Spinal cord (tissue), 10 donors: ENCODE measurements at places on chromosomes 12 and 14.

GRCh38 chr12:46430340-46430948, 57.9 kb upstream of the SLC38A2 start:
- no peaks in the 10 kb centered on the region for H3K27me3 ChIP-seq
- H3K27ac ChIP-seq, result no peak overlapping the region
- H3K4me3 ChIP-seq, result no peak overlapping the region
- no peak for DNase-seq
- no peaks in the 10 kb centered on the region for H3K36me3 ChIP-seq

DNA sequence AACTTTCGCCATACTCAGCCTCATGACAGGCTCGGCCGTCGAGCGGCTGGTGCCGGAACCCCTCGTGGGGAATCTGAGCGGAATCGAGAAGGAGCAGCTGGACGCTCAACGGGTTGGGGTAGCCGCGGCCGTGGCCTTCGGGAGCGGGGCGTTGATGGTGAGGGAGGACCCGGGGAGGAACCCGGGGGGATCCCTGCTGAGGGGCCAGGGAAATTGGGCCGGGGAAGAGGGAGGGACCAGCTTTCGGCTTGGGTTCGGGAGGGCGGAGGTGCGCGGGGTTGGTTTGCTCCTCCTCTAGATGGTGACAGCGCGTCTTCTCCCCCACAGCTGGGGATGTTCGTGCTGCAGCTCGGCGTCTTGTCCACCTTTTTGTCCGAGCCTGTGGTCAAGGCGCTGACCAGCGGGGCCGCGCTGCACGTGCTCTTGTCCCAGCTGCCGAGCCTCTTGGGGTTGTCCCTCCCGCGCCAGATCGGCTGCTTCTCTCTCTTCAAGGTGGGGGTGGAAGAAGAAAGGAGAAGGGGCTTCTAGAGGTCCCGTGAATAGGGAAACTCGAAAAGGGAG, 9.8 kb downstream of the ARHGEF25 start:
- H3K36me3 ChIP-seq, result peaks cover 20% of the 10 kb centered on the region
- H3K27me3 ChIP-seq, result peaks cover 59% of the 10 kb centered on the region
- peak overlapping the region; percentile 50 for H3K4me3 ChIP-seq

DNA sequence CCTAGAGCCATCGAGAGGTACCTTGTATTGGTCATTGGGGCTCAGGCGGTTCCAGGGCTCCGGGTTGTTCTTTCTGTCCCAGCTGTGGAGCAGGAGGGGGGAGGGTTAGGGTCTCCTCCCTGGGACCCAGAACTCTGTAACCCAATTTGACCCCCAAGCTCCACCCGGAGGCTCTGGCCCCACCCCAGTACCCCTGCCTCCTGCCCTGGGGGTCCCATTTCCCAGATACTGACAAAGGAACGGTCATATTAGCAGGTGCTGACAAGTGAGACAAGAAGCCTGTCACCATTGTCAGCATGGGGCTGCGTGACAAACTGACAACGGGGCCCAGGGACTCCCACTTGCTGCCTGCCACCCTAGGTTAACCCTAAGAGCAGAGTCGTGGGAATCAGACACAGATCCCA, 6.2 kb downstream of the SHMT2 start:
- peaks cover 52% of the 10 kb centered on the region for H3K36me3 ChIP-seq
- peaks cover 55% of the 10 kb centered on the region for H3K27me3 ChIP-seq
- DNase-seq, result peak; percentile 14
- H3K4me3 ChIP-seq, result no peak overlapping the region

DNA sequence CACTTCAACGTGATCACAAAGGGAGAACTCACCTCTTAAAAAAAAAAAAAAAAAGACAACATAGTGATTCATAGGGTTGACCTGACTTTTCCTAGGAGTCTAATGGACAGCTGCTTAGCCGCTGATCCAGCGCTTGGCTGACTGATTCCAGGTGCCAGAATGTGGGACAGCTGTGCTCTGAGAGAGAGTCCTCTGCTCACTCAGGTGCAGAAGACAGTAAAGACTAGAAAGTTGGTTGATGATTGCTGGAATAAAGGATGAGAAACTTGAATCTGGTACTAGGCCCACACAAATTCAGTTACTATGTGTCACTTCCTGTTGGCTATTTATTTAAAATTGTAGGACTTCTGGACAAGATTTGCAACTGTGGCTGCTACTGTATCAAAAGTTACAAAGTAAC, 229.4 kb downstream of the CHST11 start:
- DNase-seq, result no peak
- H3K27ac ChIP-seq, result no peak overlapping the region
- H3K4me1 ChIP-seq, result no peaks in the 10 kb centered on the region
- H3K27me3 ChIP-seq, result no peaks in the 10 kb centered on the region
- H3K36me3 ChIP-seq, result no peaks in the 10 kb centered on the region

GRCh38 chr12:106957583-106957982, 1.9 kb downstream of the TMEM263 start:
- DNase-seq, result no peak
- no peaks in the 10 kb centered on the region for H3K27me3 ChIP-seq
- peaks cover 11% of the 10 kb centered on the region for H3K4me1 ChIP-seq
- no peaks in the 10 kb centered on the region for H3K36me3 ChIP-seq
- H3K27ac ChIP-seq, result no peak overlapping the region

DNA sequence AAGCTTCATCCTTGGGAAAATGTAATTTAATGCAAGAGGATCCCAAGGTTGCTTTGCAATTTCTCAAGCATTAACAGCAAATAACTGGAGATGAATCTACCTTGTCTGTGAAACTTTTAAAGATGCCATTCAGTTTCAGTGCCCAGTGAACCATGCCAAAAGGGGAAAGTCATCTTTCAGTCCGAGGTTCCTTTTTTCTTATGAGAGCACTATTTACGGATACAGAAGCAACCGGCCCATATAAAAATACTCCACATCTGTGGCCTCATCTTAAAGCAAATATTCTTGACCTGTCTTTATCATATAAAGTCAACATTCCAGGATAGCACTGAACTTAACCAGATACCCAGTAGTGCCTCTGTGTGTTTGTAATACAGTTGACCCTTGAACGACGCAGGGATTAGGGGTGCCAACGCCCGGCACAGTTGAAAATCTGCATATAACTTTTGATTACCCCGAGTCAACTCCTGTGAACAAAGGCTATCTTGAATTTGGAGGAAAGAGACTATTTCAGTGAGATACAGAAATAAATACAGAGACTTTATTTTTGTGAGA, 209.4 kb downstream of the PCNX1 start:
- no peaks in the 10 kb centered on the region for H3K4me1 ChIP-seq
- H3K27me3 ChIP-seq, result no peaks in the 10 kb centered on the region
- no peak overlapping the region for H3K4me3 ChIP-seq
- H3K36me3 ChIP-seq, result peaks cover 2% of the 10 kb centered on the region
- no peak overlapping the region for H3K27ac ChIP-seq

DNA sequence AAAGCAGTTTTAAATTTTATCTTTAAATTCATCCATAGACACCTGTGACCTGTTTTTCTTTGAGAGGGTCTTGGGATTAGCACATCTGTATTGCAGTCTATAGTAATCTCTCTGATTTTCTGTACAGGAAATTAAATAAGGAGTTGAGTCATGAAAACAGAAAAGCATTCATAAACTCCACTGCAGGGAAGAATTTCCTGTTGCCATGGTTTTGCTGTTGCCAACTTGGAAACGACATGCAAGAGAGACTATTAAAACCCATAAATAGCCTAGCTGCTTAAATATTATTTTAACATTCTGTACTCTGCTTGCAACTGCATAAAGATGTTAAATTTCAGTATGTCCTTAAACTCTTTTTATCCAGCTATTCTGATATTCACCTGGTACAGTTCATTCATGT, 281.0 kb upstream of the RGS6 start:
- no peaks in the 10 kb centered on the region for H3K36me3 ChIP-seq
- peak overlapping the region; percentile 15 for H3K27ac ChIP-seq
- no peaks in the 10 kb centered on the region for H3K4me1 ChIP-seq
- peak; percentile 78 for DNase-seq

- H3K4me3 ChIP-seq, result no peak overlapping the region
- DNase-seq, result no peak
- no peaks in the 10 kb centered on the region for H3K27me3 ChIP-seq
- H3K4me1 ChIP-seq, result peaks cover 76% of the 10 kb centered on the region
Measured at GRCh38 chr12:120259418-120260202, 5.9 kb downstream of the PXN start.

DNA sequence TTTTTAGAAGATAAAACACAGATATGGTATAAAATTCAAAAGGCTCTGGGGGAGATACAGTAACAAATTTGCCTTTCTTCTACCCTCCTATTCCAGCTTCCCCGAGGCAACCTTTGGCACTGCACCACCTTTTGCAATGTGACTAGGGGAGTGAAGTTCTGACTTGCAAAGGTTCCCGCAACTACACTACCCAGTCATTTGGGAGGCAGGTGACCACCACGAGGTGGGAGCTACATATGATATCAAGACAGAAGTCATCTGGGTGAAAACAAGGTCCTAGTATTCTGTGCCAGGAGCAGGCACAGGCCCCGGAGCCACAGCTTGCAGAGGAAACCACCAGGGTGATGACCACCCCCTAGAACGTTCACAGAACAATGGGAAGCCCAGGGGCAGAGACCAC, 141.5 kb downstream of the TTC7B start:
- peaks cover 29% of the 10 kb centered on the region for H3K36me3 ChIP-seq
- H3K27me3 ChIP-seq, result no peaks in the 10 kb centered on the region
- no peak overlapping the region for H3K4me3 ChIP-seq

DNA sequence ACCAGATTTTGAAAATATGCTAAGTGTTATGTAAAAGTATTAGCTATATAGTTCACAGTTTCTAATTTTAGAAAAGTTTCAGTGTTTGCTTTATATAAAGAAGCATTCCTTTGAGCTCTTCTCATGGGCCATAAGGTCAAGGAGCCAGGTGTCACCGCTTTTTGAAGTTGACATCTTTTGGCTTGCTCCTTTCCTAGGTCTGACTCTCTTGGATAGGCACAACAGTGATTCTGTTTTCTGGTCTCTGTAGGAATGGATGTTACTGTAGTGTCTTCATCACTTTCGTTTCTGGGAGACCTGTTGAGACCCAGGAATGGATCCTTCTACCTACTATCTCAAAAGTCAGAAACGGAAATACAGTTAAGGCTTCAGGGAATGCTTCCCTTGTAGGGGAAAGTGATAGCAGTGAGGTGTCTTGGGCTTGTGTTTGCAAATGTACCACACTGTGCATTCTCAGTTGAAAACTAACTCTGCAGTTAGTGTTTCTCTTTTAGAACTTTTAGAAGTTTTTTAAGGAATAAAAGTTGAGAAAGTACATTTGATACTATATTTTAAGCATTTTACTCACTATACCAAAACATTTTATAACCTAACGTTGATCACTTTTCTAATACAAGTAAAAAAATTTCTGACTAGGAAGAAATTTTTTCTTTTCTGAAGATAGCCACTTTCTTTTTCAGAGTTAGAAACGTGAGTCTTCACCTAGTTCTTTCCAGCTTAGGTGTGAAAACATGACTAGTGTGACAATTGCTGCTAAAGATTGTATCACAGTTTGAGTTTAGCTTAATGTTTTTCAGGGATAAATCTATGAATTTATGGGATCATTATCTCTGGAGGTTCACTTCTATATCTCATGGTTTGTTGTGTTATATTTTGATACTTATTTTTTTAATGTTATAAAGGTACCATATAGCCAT, 20.8 kb downstream of the VRK1 start:
- no peak overlapping the region for H3K4me3 ChIP-seq
- H3K27ac ChIP-seq, result no peak overlapping the region
- H3K4me1 ChIP-seq, result no peaks in the 10 kb centered on the region
- H3K27me3 ChIP-seq, result no peaks in the 10 kb centered on the region
- no peak for DNase-seq

DNA sequence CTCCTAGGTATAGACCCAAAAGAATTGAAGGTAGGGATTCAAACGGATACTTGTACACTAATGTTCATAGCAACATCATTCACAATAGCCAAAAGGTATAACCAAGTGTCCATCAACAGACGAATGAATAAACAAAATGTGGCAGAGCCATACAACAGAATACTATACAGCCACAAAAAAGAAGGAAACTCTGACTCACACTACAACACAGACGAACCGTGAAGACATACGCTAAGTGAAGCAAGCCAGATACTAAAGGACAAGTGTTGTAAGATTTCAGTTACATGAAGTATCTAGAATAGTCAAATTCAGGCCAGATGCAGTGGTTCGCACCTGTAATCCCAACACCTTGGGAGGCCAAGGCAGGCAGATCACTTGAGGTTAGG, 19.1 kb downstream of the CAMKK2 start:
- DNase-seq, result no peak
- no peak overlapping the region for H3K4me3 ChIP-seq
- H3K27me3 ChIP-seq, result no peaks in the 10 kb centered on the region
- no peak overlapping the region for H3K27ac ChIP-seq
- peaks cover 24% of the 10 kb centered on the region for H3K36me3 ChIP-seq
- H3K4me1 ChIP-seq, result peaks cover 14% of the 10 kb centered on the region

GRCh38 chr12:53049571-53050318, at the start of gene TNS2:
TNS2 (plus strand) TSS chr12:53050065; CDS start chr12:53050186, 121 bp downstream.
- H3K27ac ChIP-seq, result peak within 1 kb of the TSS; percentile 96
- peaks cover 26% of the 10 kb centered on the region for H3K36me3 ChIP-seq
- H3K4me1 ChIP-seq, result peaks cover 93% of the 10 kb centered on the region

- H3K4me1 ChIP-seq, result peaks cover 41% of the 10 kb centered on the region
- peaks cover 52% of the 10 kb centered on the region for H3K27me3 ChIP-seq
- no peaks in the 10 kb centered on the region for H3K36me3 ChIP-seq
- DNase-seq, result no peak
Measured at GRCh38 chr12:53738406-53739213, 11.4 kb upstream of the CALCOCO1 start.

- no peak for DNase-seq
- H3K36me3 ChIP-seq, result no peaks in the 10 kb centered on the region
Measured at GRCh38 chr14:38727731-38728130, 375.3 kb downstream of the SEC23A start.

DNA sequence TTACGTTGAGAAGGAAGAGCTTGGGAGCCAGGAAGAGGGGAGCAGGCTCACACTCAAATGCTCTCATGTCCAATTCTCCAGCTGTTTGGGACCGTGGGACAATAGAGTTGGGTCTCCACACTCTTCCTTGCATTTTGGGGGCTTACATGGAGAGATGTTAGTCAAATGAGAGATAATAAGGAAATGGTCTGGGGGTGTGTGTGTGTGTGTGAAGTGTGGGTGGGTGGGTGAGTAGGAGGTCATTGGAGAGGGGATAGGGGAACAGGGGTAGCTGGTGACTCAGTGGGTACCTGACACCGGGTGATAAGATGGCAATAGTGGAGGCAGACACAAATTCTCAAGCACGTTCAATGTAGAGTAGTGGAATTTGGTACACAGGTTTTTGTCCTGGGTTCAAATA, 68.0 kb downstream of the B4GALNT3 start:
- no peak overlapping the region for H3K4me3 ChIP-seq
- no peak for DNase-seq
- no peaks in the 10 kb centered on the region for H3K36me3 ChIP-seq
- H3K27ac ChIP-seq, result no peak overlapping the region
